ENCODE measurements at places on chromosomes 6 and 20.

DNA sequence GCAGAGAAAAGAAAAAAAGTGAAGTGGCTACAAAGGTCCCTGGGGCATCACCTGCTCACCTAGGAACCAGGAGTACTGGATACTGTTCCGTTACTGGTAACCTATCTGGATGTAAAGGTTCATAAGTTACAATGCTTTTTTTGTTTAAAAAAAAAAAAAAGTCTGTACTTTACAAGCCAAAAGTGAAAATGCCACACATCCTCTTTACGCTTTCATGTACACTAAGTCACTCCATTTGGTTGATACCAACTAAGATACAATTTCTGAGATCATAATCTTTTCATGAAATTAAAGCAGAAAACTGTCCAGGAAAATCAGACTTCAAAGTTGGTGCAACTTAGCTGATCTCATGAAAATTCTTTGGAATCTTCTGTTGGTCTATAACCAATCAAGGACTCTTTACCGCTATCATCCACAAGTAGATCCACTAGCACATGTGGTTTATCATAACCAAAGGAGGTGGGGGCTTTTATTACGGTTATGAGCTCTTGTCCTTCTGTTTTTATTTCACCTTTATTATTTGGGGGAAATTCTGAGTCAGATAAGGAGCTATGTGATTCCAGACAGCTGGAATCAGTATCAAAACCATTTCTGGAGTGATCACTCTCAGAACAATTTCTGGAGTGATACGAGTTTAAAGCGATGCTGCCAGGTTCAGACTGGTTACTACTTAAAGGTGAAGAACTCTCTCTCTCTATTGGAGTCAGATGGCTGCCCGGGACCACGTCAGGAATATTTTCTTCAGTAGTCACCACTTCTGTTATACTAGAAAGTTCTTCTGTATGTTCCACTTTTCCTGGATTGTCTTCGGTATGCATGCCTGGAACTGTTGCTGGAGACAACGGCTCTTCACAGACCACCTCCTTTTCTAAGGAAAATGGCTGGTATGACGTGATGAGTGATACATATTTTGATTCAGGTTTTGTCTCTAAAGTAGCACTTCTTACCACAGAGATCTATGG, 21.2 kb downstream of the IFNGR1 start:
- no peak for DNase-seq

DNA sequence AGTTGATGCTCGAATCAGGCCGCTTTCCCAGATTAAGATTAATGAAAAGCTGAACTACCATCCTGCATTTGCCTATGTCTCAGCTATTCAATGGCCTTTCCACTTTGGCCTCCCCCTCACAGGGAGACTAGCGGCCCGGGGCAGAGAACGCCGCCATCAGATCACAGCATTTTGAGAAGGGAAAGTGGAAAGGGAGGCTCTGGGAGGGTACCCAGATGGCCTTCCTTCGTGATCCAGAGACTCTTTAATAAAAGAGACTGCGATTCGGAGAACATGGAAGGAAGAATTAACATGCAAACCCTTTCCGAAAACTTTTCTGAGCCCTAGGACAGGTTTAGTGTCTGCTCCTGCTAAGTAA, 533 bp downstream of the MRPS18A start:
- DNase-seq, result no peak

- no peak for DNase-seq
These were observed 120.2 kb upstream of the RNF24 start for GRCh38 chr20:4135385-4136077.

DNA sequence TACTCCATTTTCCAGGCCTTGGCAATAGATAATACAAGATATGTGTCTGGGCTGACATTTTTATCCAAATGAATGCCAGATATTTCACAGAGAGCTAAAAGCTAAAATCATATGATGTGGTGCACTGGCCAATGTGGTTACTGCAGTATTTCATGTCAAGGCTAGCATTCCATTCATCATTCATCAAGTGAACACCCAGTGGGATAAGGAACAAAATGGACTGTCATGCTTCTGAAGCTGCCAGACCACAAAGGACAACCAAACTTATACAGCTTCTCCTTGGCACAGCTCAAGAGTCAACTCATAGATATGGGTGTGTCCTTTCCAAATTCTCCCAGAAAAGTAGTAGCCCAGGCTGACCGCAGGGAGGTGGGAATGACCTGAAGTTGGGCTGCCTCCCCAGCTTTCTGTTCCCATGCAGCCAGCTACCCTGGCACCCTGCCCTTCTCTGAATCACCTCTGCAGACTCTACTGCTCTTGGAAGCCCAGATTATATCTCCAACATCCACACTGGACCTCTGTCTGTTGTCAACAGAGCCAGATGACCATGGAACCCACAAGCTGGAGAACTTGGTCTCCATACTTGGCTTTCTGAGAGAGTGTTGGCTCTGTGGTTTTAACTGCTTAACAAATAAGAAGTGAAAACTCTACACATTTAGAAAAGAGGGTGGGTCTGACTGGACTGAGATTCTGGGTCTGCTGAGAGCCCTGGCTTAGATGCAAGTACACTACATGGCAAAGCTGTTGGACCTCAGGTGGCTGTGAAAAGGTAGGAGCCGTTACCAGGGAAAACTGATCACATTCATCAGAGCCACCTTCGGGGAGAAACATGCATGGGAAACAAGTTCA, 122.8 kb downstream of the ALDH8A1 start:
- no peak for DNase-seq

GRCh38 chr20:48717095-48717672, 110.6 kb downstream of the PREX1 start:
- DNase-seq, result no peak
